ENCODE measurements at places on chromosomes 7 and 10.

DNA sequence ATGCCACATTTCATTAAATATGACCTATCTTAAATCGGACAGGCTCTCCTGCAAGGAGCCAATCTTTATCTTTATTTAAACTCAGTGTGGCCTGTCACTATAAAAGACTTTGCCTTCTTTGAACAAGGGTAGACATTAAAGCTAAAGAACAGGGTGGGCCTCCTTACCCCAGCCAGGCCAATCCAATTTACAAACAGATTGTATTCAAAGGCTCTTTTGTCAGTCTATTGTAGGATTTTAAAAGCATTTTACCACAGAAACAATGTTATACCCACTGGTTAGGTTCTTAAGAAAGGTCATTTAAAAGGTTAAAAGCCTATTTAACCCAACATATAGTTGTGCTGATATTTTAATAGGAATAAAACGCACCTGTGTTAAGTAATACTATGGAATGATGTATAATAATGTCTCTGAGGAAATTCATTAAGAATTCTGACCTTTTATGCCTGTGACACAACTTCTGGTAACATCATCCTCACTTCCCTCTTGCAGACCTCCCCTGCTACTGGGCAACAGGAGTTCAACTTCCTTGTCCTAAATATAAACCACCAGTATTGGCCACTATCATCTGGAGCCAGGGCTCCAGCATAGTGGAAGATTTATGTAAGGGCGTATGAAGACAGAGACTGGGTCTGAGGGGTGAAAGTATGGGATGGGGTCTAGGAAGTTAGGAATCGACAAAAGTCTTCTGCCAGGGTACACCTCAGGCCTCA lies 32.5 kb downstream of the MTERF1 start:
- no peak for DNase-seq

DNA sequence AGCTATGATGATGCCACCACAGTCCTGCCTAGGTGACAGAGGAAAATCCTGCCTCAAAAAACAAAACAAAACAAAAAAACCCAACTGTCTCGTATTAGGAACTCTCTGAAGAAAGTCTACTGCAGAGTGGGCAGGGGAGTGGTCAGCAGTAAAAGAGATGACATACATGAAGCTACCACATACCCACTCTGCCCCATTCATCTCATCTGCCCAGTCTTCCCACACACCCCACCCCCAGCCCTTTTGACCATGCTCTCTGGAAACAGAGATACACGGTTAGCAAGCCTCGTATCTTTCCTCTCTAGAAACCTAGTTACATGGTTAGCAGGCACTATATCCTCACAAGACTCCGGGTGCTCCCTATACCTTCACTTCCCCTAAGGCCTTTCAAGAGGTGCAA lies 8.3 kb downstream of the SLC37A3 start:
- no peak for DNase-seq

GRCh38 chr10:69179089-69179742 lies 818 bp upstream of the SUPV3L1 start:
- DNase-seq: no peak

DNA sequence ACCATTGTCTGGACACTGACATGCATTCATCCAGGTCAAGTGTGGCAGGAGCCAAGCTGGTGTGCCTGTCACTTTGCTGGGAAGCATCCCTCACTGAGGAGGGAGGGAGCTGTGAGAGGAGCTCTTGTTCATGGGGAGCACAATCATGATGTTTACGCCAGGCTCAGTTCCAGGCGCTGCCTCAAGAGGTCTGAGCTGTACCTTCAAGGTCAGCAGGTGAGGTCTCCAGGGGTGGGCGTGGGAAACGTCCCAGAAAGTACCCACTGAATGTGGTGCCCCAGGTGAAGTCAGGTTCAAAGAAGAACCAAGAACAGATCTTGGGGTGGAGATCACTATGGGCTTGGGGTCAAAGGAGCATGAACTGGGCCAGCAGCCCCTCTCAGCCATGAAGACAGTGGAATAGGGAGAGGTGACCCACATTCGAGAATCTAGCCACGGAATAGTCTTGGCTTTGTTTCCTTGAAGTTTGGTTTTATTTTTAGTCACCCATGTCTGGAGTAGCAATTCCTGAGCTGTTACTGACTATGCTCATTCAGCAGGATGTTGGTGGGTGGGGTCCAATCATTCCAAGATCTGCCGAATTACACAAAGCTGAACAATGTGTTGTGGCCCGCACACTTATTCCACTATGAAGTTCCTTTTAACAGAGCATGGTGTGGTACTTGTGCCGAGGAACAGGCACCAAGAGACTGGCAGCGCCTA lies 29.3 kb downstream of the NPS start:
- no peak for DNase-seq

GRCh38 chr10:52119507-52119906 lies 194.6 kb upstream of the DKK1 start:
- no peak for DNase-seq

DNA sequence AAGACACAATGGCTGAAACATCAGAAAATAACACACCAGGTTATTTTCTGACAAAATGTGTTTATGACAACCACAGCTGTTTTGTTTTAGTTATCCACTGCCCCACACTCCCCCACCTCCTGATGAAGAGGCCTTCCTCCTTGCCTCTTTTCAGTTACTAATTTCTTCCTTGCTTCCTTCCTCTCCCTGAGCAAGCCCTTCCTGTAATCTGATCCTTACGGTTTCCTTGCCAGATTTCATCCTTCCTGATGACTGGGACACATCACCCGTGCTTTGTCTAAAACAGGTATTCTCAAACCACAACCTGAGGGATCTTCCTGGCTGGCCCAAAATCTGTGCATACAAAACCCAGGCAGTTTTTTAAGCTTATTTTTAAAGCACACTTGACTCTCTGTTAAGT lies 39.4 kb downstream of the CHST15 start:
- DNase-seq: no peak

DNA sequence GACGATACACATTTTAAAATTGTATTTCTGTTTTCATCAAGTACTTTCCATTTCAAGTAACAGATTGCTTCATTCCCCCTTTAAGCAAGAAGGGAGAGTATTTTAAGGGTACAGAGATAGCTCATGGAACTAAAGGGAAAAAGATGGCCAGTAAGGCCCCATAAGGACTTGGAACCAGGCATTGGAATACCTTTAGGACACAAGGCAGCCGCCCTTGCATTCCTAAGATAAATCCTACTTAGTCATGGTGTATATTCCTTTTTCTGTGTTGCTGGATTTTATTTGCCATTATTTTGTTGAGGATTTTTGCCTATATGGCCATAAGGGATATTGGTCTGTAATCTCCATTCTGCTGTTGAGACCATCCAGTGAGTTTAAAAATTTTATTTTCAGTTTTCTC lies 49.2 kb downstream of the BTRC start:
- peak; percentile 20 for DNase-seq

GRCh38 chr10:86960003-86960862 lies 1.8 kb downstream of the SNCG start:
- peak; percentile 48 for DNase-seq

DNA sequence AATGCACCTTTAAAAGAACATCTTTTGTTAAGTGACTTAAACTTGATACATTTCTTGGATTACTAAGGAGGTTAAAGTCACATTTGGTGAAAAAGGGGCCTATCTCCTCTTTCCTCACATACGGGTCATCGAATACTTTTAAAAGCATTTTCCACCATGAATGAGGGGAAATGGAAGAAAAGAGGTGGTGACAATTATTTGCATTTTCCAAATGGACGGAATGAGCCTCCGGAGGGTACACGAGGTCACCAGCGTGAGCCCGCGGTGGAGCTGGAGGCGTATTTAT lies 1.0 kb upstream of the BMPR1A start:
- DNase-seq: no peak

Measured in NCI-H226 (cell line).